ENCODE measurements at places on chromosomes 12 and 14. TPM values are rescaled to one million over a fixed set of nuclear protein-coding genes. Genes with fewer than 3 reads are reported as not detected.

- DNase-seq = no peak
Observed at GRCh38 chr12:120798696-120799095, 73.1 kb downstream of the ACADS start.

DNA sequence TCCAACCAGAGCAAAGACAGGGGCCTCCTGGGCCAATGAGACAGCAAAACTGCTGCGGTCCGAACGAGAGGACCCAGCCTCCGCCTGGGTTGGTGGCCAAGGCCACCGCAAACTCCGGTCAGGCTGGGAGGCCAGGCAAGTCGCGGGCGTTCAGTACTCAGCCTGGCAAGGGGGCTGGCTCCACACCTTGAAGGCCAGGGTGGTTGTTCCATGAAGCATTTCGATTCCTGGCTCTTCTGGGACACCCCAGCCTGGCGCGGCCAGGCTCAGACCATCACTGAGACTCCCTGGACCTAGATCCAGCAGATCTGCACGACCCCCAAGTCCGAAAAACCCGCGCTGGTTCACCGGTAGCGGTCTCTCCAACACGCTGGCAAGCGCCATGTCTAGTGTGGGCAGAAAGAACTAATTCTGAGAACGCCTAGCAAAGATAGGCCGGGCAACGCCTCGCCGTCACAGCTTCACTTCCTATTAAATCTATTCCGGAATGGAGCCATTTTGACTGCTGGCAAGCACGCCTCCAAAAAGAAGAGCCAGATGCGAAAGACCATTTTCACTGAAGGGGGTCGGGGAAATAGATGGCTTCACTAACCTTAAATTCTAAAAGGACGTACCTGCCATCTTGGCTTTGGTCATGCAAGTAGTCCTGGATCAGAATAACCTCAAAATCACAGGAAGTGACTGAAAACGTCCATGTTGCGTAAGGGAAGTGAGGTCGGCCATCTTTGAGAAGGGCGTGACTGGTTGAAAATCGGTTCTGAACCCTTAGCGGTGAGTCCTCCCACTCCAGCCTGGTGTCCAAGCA lies at the start of gene PSMB5:
Gene PSMB5 (minus strand): TSS at position 403 of the 805 bp plus-strand sequence. CDS start 19 bp downstream, at position 384.
- DNase-seq = peak; percentile 98

DNA sequence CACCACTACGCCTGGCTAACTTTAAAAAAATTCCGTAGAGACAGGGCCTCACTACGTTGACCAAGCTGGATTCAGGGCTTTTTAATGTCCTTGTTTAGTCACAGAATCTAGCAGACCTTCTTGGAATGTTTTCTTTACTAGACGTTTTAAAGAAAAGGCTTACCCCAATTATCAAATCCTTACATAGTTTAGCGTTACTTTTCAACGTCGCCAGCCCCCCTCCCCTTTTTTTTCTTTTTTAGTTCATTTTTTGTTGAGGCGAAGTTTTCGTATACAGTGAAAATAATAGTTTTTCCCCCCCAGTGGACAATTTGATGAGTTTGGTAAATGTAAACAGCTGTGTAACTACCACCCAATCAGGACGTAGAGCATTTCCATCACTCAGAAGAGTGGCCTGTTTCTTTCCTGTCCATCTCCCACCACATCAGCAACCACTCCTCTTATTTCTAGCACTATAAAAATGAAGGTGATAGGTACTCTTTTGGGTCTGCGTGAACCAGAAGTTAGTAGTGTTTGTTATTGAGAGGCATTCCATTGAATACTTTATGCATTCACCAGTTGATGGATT lies 753 bp upstream of the DLGAP5 start:
- no peak for DNase-seq

GRCh38 chr12:67666605-67667004 lies 18.1 kb downstream of the DYRK2 start:
- DNase-seq = no peak

DNA sequence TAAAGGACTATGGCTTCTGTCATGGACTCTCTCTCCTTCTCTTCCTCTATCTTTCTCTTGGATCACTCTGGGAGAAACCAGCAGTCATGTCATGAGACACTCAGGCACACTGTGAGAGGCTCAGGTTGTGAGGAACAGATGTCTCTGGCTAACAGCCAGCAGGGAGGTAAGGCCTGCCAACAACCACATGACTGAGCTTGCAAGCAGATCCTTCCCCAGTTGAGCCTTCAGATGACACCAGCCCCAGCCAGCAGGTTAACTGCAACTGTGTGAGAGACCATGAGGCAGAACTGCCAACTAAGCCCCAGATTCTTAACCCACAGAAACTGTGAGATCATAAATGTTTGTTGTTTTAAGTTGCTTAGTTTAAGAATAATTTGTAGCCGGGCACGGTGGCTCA lies 90.6 kb downstream of the VCPKMT start:
- peak; percentile 60 for DNase-seq

DNA sequence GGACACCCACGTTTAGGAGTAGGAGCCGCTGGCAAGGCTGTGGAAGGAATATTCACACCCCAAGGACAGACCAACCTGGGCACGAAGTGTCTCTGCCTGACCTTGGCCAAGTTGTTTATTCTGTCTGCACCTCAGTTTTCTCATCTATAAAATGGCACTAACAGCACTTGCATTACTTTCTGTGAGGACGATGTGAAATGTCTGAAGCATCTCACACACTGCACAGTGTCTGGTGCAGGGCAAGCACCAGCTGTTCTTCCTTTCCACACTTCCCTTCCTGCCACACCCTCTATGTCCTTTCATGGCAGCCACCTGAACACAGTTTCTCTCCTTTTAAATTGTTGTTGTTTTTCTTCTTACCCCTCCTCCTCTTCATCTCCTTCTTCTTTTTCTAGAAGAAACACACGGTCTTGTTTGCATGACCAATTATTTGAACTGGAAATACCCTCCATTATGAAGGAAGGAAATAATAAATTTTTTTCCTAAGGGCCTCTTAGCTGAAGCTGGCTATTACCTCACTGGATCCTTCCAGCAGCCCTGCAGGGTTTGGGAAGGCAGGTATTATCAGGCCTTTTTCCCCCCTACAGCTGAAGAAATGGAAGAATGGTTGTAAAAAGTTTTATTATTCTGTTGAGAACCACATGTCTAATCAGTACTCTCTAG lies 42.9 kb upstream of the ATP23 start:
- DNase-seq = peak; percentile 27

KRT78 gene
- not detected for total RNA-seq

KRT1 gene
- total RNA-seq = not detected
